ENCODE measurements at places on chromosomes 5 and 9.

GRCh38 chr5:74164725-74165235 is 475.7 kb downstream of the ENC1 start:
- no peak for DNase-seq

DNA sequence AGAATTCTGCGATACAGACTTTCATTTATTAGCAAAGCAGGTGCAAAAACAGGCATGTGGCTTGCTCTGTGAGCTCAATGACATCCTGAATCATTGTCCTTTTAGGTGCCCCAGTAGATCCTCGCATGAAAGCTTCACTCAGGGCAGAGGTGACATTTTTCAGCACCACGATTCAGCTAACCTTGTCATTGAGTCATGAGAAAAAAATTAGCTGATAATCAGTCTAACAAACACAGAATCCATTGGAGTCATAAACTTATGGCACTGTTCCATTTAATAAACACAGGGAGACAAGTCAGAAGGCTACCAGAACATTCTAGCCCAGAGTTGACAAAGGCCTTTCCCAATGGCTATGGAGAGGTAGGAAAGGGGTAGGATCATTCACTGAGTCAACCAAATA is 104.8 kb upstream of the RAD23B start:
- DNase-seq: no peak

GRCh38 chr5:137960819-137961218 is 71.6 kb downstream of the PKD2L2 start:
- DNase-seq: no peak

DNA sequence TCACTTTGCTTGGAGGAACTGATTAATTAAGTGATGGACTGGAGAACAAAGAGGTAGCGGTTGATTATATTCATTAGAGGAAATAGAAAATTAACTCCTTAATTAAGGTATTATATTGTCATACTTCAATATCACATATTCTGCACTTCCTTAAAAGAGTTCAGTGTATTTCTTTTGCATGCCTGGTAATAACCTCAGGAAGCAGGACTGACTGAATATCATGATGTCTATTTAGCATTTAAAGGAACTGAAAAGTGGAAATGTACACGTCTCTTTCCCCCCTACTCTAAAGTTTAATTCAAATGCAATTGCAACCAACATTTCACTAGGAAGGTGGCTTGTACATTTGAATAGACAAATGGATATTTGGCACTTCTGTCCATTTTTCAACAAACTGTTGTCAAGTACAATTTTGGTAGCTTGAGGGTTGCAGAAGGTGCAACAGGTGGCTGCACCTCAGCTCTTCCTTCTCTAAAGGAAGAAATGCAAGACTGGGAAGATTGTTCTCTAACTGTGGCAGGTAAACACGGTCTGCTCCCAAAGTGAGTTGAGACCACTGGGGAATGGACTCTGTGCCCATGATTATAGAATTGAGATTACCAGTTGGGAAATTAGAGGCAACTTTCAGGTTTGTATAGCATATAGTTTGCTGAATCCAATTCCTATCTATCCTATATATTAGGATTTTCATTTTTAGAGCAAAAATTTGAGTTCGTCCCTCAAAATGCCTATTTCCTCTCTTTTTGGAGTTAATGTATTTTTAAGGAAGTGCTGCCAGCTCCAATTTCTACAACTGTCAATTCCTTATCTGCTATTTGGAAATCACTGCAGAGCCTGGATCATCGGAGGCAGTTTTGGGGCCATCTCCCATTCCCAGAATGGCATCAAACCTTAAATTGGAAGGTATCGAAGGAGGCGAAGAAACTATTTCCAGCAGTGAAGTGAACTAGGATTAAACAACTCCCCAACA is 98.9 kb upstream of the TAF11L2 start:
- DNase-seq: no peak

GRCh38 chr9:13111778-13112177 is 167.7 kb downstream of the MPDZ start:
- no peak for DNase-seq

DNA sequence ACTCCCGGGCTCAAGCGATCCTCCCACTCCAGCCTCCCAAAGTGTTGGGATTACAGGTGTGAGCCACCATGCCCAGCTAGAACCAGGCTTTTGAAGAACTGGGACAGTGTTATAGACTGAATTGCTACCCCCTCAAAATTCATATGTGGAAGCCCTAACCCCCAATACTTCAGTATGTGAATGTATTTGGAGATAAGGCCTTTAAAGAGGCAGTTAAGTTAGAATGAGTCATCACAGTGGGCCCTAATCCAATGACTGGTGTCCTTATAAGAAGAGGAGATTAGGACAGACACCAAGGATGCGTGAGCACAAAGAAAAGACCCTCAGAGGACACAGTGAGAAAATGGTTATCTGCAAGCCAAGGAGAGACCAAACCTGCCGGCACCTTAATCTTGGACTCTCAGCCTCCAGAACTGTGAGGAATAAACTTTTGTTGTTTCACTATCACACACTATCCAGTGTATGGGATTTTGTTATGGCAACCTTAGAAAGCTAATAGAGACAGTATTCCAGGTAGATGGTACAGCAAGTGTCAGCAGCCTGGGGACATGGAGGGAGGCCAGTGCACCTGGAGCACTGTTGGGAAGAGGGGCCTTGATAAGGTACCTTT is 31.4 kb upstream of the ERGIC1 start:
- no peak for DNase-seq
